ENCODE measurements at places on chromosomes 5 and 9.

GRCh38 chr9:128770286-128771030, 1.3 kb downstream of the ZER1 start:
- no peak for DNase-seq

- no peak for DNase-seq
Measured at GRCh38 chr9:84832453-84832852, 162.9 kb downstream of the NTRK2 start.

GRCh38 chr9:17272536-17272935, 137.7 kb downstream of the CNTLN start:
- DNase-seq = no peak

GRCh38 chr9:93033531-93033930, 25.0 kb upstream of the SUSD3 start:
- DNase-seq = no peak

DNA sequence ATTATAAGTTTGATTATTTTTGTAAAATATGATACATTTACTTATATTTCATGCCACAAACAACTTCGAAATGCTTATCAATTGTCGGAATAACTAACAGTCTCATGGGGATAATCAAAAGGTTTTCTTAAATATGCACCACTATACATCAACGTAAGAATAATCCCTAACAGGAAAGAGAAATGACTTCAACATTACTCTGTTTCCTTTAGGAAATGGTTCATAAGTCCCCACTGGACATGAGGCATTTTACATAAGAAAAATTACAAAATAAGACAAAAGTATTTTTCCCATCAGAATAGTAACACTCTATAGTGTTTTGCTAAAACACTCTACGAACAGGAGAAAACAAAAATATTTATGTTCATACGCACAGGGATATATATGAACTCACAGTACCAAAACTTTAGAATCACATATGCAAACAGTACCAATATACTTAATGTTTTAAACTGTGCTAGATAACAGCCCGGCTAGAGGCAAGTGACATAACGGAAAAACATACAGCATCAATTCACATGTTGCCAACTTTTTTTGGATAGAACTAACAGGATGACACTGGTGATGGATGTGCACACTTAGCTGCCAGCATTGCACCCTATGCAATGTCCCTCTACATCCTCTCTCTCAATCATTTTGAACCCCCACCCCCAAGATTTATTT, 120.5 kb downstream of the NFIB start:
- DNase-seq = peak; percentile 98

DNA sequence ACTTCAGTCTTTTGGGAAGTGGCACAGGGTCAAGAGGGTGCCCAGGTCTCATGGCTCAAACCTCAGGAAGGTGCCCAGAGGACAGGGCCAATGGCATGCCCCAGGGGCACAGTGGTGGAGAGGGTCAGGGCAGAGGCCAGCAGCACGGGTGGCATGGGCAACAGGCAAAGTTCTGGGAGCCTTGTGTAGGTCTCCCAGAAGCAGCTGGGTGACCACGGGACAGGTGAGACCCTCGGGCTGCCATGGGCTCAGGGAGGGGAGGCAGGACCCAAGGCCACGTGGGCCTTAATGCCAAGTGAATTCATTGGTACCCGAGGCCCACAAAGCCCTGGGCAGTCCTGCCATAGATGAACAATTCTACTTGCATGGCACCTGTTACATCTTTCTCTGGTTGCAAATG, 72.4 kb upstream of the ADAMTS2 start:
- DNase-seq = no peak

DNA sequence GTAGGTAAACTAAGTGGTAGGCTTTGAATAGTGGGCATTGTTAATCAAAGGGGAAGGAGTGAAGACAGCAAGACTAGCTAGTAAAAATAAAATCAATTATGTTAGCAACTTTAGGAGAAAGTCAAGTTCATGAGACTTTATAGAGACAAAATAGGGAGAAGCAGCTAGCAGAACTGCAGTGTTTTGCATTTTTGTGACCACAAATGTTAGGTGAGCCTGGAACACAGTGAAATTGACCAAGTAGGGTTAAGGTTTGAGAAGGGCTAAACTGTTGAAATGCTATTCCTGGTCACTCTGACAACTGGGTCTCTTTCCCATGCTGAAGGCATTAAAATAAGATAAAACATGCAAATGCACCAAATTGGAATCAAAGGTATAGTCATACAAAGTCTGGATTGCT, 13.0 kb downstream of the SEC61B start:
- DNase-seq = no peak

GRCh38 chr9:95131023-95131943, 186.2 kb downstream of the FANCC start:
- peak; percentile 57 for DNase-seq

DNA sequence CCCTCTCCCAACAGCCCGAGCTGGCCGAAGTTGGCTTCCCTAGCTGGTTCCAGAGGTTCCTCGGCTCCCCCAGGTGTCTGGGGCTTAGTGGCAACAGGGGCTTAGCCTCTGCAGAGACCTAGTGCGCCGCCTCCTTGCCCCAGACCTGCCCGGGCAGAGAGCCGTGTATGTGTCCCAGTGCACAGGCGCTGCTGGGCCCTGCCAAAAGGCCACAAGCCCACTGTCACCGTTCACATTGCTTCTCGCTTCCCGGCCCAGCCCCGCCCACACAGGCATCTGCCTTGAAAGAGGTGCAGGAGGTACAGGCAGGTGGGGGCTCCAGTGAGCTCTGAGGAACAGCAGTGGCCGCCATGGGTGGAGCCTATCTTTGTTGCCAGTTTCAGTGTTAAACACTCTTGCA, 2.5 kb upstream of the CACFD1 start:
- DNase-seq = no peak

- DNase-seq = no peak
Measured at GRCh38 chr9:36923025-36923625, 110.9 kb downstream of the PAX5 start.

DNA sequence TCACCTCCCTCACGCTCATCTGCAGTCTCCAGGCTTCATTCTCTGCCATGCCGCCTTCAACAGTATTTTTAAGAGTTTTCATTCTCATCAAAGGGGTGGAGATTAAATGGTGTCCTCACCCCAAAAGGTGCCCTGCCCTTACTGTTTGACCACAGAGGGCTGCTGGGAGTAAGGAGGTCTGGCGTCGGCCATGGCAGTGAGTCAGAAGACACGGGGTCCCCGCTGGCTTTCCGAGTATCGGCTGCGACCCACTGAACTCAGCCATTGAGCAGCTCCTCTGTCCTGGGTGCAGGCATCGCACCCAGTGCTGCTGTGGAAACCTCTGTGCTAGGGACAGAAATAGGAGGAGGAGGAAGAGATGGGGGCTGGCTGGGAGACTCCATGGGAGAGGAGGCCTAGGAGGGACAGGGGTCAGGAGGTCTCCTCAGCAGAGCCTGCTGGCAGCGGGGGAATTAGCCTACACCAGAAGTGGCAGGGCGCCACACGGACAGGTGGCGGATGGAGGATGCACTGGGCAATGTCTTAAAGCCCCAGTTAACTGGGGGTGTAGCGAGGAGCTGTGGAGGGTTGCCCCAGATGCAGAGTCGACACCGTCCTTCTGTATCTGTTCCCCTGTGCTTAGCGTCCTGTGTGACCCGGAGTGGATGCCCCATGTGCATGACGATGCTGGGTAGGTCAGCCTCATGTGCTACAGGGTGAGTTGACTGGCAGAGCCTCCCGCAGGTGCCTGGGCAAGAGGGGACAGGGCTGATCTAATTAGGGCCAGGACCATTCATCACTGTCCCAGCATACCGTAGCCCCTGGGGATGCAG, 15.4 kb upstream of the PLEKHG4B start:
- no peak for DNase-seq

GRCh38 chr5:131272307-131272706, 8.5 kb downstream of the CDC42SE2 start:
- no peak for DNase-seq

DNA sequence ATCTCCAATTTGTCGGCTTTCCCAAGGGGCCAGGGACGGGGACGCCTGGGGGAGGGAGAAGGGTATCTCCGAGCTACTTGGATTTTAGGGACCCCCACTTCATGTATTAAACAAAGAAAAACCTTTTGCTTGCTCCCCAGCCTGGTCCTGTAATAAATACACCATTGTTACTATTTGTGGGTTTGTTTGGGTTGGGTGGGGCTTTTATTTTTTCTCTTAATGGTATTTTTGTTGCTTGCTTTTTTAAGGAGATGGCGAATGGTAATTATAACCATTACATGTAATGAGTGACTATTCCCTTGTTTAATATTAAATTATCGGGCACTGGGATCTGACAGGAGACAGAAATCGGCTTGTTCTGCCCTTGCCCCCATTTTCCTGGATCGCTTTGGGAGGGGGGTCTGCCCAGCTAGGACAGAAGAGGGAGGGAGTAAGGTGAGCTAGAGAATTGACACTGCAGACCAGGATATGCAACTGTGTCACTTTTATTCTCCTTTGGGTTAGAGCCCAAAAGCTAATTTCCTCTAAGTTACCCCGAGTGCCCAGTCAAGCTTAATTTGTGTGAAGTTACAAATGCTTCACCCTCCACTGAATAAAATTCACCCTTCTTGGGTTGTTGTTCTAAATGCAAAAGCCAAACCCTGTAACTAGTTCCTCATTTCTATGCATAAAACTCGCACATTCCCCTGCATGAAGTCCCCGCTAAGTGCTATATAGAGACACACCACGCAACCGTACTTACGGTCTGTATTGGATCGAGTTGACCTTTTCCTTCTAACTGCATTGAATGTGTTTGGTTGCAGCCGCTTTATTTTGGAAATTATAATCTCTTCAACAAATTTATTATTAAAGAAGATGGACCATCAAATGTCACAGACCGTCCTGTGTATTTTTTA, 1.6 kb upstream of the ZNF608 start:
- peak; percentile 45 for DNase-seq

DNA sequence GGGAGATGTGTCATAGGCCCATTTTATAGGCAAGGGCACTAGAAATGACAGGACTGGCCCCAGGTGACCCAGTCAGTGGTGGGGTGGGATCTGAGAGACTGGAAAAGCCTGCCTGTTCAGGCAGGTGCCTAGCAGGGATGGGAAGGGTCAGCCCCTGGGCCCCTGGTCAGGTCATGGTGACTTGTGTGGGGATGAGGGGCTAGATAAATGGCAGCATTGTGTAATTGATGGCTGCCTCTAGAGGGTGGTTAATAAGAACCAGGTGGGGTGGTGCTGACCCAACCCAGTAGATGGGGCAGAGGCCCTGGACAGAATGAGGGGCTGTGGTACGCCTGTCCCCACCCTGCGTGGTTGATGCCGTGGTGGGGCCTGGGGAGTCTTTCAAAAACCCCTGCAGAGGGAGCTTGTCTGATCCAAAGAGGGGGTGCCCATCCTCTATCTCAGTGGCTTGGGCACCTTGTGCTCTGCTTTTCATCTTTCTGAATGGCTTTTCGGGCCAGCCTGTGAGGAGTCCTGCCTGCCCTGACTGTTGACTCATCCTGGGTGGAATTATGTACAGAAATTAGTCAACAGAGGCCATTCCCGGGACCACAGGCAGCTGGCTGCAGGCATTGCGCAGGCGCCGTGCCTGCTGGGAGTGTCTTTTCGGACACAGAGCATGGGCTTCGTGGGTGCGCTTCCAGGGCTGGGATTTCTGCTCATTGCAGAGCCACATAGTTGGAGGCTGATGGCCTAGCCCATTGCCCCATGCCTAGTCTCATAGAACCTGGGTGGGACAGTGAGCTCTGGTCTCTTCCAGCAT, 93.6 kb upstream of the PITX1 start:
- no peak for DNase-seq

DNA sequence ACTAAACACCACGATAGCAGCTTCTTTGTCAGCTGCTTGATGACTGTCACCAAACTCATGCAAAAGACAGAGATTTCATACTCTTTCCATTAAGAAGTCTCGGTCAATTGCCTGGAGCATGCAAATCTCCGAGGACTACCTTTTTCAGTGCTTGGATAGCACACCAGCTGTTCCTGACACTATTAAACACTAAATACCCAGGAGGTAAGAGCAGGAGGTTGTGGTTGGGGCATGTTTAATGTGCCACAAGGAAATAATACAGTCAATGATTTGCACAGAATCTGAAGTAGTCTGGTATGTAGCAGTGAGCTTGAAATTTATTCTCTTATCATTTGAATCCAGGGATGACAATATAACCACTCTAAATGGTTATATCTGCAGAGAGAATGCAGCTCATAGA, 996.2 kb downstream of the CDH12 start:
- no peak for DNase-seq

- no peak for DNase-seq
Measured at GRCh38 chr9:76855015-76855414, 50.9 kb downstream of the PRUNE2 start.

GRCh38 chr5:133229931-133230664, 178.3 kb downstream of the HSPA4 start:
- DNase-seq = peak; percentile 4

DNA sequence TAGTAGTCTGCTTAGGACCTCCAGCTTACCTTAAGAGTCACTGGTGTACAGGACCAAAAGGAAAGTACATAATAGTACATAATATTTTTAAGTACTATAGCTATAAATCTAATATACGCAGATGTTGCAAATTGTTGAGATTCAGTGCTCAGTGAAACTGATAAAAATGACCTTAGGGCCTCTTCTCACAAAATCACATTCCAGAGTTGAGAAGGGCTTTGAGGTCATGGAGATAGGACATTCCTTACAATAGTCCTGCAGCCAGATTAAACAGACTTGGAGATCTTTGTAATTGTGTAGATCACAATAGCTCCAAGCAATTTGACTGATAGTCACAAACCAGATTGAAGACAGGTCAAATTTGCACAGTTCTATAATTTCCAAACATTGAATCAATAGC, 37.7 kb upstream of the PCSK1 start:
- no peak for DNase-seq

GRCh38 chr9:80649496-80649895, 1039.9 kb downstream of the TLE1 start:
- no peak for DNase-seq

- no peak for DNase-seq
Measured at GRCh38 chr5:75167345-75167744, 69.3 kb downstream of the ANKRD31 start.

- DNase-seq = no peak
Measured at GRCh38 chr9:804026-804425, 37.5 kb upstream of the DMRT1 start.

DNA sequence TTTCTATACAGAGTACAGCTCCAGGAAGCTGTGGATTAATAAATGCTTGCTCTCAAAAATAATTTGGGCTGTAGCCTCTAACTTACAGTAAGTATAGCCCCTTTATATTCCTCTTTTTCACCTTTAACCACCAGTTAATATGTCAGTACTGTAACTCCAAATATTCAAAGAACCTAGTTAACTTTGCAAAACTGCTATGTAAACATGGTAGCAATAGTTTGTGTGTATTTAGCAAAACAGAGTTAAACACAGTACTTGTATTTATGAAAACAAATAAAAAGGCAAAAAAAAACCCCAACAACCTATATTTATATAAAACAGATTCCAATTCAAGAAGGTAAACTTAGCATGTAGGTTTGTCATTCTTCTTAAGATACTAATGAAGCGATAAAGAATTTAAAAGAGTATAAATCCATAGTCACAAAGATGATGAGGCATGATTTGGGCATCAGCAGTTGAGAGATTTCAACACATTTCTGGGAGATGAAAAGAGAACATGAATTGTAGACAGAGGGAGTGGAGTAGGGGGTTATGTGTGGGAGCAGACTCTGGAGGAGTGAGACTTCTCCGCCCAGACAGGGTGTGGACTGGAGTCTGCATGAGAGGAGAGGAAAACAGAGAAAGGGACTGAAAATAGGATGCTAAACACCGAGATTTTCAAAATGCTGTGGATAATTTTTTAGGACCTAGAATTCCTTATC, 47.0 kb upstream of the F2RL1 start:
- DNase-seq = no peak

GRCh38 chr9:1581926-1582325, 433.2 kb upstream of the SMARCA2 start:
- no peak for DNase-seq

- no peak for DNase-seq
Measured at GRCh38 chr5:91074615-91075014, 308.5 kb downstream of the ARRDC3 start.

GRCh38 chr9:107348836-107349235, 65.8 kb downstream of the RAD23B start:
- DNase-seq = no peak
